GM03348 (cell line): ENCODE measurements at places on chromosomes 13 and 19.

GRCh38 chr13:20136781-20137703 is 23.8 kb downstream of the GJA3 start:
- peak; percentile 39 for DNase-seq

DNA sequence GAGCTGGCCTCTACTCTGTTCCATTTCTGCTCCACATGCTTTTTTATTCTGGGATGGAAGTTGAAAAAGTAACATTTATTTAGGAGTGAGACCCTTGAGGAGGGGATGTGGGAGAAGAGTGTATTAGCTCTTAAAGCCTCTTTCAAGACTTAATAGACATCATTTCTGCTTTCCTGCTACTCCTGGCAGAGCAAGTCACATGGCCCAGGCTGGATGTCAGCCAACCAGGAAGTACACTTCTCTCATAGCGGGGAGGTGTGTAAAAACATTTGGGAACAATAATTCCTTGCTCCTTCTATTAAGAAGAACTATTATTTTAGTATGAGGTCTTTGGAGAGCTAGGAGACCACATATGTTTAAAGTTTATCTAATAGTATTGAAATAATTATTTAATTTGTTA is 40.6 kb upstream of the FAM216B start:
- DNase-seq: no peak

GRCh38 chr19:28730791-28731512 is 482.0 kb downstream of the UQCRFS1 start:
- no peak for DNase-seq

DNA sequence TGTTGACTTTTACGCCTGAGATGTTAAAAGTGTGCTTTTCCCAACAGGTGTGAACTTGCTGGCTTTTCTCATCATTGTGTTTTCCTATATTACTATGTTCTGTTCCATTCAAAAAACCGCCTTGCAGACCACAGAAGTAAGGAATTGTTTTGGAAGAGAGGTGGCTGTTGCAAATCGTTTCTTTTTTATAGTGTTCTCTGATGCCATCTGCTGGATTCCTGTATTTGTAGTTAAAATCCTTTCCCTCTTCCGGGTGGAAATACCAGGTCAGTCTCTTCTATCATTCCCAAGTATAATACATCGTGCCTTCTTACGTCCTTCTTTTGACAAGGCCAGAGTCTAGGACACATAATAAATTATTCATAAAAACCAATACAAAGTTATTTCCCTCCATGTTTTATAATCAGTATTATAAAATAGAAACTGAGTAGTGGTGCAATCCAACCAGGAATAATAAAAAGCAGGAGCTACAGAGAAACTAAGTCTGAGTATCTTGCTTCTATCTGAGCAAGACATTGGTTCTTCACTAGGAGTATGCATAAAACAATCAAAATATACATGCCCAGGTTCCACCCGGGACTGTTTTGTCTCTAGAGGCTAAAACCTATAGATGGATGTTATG is 57.9 kb downstream of the RXFP2 start:
- DNase-seq: peak; percentile 72

DNA sequence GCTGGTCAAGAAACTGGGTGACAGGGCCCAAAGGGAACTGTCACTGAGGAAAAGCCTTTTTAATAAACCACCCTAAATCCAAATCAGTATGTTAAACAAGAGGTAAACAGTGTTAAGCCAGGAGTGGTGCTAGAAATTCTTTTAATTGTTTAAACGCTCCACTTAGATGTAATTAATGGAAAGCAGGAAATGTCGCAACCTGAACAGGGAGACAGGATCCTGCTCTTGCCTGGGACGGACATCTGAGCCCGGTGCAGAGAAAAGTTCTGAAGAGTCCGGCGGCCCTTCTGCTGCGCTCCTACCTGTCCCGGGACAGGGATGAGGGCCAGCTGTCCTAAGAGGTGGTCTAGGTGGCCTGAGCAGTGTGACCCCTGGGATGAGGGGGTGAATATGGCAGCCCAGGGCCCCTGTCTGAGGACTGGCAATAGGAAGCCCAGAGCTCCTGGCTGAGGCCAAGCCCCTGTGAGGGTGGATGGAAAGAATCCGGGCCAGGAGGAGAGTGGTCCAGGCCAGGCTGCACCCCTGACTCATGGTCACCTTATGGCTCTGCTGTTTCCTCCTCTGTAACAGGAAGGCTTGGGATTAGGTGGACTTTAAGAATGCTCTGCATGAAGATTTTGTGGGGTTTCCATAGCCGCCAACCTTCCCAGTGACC is 112.8 kb upstream of the GJB6 start:
- no peak for DNase-seq

DNA sequence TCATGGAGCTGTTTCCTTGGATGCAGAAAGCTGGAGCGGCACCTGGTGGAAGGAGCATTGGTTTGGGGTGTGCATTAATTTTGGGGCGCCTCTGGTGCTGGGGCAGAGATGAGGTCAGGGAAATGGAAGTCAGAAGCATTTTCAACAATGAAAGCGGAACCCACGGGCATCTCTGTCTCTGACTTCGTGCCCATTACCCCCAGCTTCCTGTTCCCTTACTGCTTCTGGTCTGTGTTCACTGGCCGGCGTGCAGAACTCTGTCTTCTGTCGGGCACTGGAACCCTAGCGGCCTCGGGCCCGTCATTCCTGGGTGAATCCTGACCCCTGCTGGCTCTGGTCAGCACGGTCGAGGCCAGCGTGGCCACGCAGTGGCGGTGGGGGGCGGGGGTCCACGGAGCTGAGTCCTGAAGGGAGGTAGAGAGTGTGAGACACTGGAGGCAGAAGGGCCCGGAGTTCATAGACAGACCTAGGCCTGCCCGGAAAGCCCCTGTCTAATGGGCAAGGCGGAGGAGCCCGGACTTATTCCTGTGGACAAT is 7.9 kb upstream of the LINGO3 start:
- DNase-seq: peak; percentile 79

- DNase-seq: no peak
Observed at GRCh38 chr13:29397265-29397664, 198.2 kb downstream of the SLC7A1 start.

DNA sequence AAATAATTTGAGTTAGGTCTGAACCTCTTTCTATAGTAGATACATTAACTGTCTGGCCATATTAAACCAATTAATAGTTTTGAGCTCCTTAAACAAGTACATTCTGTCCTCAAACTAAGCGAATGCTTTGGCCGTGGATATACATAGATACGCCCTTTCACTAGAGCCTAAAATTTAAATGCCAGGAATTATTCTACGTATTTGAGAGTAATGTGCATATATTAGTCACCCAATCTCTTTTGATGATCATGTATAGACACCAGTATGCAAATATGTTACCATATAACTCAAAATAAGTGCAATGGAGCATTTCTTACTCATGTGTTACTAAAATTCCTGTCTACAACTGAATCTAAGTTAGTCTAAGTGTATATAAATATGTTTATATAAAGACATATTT is 70.4 kb downstream of the FLT1 start:
- no peak for DNase-seq

- DNase-seq: no peak
Observed at GRCh38 chr19:33278403-33279269, 23.7 kb downstream of the CEBPA start.

GRCh38 chr13:44573790-44574465 is 2.2 kb downstream of the TSC22D1 start:
- peak; percentile 41 for DNase-seq

GRCh38 chr19:16596399-16596798 is 24.2 kb upstream of the SLC35E1 start:
- DNase-seq: no peak

DNA sequence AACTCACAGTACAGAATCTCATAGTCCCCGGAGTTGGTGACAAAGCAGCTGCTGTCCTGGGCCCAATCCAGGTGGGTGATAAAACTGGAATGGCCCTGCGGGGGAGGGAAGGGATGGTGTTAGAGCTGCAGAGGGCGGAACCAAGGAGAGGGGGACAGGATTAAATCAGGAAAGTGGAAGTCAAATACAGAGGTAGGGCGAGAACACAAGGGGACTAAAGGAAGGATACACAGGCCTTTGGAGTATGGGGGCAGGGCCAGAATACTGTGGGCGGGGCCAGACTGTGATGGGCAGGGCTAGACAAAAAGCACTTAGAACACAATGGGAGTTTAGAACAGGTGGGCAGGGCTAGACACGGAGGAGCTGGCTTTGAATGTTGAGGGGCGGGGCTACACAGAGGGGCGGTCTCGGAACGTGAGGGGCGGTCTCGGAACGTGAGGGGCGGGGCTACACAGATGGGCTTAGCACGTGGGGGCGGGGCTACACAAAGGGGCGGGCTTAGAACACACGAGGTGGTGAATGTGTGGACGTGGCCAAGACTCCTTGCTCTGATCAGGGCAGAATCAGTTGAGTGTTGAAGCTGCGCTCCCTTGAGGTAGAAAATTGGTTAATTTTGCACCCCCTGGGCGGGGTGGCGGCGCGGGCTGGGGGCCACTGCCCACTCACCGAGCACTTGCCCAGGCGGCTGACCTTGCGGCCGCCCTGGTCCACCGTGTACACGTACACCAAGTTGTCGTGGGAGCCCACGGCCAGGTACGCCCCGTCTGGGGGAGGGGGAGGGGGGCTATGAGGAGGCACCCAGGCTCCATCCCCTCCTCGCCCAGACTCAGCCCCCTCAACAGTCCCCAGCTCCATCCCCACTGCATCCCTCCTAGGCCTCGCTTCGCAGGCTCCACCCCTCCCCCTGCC is 14.0 kb upstream of the GPR4 start:
- peak; percentile 73 for DNase-seq

GRCh38 chr13:88104576-88104975 is 433.4 kb downstream of the SLITRK5 start:
- no peak for DNase-seq

DNA sequence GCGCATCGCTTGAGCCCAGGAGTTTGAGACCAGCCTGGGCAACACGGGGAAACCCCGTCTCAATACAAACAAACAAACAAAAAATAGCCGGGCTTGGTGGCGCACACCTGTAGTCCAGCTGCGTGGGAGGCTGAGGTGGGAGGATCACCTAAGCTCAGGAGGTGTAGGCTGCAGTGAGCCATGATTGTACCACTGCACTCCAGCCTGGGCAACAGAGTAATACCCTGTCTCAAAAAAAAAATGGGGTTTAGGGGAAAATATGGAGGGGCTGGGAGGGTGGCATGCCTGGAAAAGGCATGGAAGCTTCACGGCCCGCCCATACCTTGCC is 1.9 kb upstream of the ISYNA1 start:
- no peak for DNase-seq

- no peak for DNase-seq
Observed at GRCh38 chr13:41006306-41006705, 12.8 kb downstream of the ELF1 start.

DNA sequence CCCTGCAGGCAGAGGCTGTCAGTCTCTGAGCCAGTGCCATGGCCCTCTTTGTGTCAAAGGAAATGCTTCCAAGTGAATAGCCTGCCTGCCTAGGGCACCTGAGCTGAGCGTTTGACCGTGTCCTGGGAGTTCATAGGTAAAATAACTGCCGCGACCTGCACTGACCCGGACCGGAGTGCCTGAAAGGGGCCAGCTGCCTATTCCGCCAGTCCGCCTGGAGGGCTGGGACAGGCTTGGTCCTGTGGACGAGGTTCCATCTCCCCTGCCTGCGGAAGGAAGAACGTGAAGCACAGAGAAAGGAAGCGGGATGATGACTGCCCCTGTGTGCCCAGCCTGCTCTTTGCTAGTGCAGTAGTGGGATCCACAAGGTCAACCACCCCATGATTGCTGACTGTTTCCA is 17.5 kb upstream of the ZNF492 start:
- DNase-seq: no peak

DNA sequence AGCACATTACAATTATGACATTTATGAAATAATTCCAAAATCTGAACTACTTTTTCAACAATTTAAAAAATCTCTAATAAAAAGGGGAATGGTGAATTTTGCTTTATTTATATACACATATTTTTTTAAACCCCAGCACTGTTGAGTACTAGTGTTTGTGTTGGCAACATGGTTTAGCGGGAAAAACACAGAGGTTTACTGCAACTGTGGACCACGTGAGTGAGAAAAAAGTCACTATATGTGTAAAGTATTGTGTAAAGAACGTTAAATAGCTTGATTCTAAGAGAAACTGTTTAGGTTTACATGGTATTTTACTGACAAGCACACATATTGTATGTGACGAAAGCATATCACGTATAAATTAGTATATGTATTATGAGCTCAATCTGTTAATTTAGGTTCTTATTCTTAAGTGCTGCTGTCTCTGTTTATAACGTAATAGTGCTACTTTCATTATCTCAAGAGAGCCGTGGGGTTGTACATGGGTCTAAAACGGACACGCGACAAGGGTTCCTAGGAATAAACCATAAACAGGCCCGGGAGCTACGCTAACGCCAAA is 617 bp downstream of the SKA3 start:
- DNase-seq: no peak

DNA sequence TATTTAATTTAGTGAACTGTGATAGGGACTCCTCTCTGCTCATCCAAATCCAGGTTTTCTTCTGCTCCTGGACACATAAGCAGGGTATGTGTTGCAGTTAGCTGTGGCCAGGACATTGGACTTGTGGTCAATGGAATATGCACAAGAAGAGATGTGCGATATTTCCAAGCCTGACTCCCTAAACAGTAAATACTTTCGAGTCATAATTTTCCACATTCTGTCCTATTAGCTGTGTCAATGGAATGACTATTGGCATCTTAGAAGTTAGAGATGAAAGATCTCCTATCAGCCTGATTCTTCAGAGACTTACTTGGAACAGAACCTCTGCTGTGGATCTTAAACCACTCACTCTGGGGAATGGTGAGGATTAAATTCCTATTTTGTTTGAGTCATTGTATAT is 771.0 kb downstream of the EFNB2 start:
- no peak for DNase-seq

GRCh38 chr13:45711951-45712350 is 9.8 kb downstream of the CBY2 start:
- DNase-seq: no peak

DNA sequence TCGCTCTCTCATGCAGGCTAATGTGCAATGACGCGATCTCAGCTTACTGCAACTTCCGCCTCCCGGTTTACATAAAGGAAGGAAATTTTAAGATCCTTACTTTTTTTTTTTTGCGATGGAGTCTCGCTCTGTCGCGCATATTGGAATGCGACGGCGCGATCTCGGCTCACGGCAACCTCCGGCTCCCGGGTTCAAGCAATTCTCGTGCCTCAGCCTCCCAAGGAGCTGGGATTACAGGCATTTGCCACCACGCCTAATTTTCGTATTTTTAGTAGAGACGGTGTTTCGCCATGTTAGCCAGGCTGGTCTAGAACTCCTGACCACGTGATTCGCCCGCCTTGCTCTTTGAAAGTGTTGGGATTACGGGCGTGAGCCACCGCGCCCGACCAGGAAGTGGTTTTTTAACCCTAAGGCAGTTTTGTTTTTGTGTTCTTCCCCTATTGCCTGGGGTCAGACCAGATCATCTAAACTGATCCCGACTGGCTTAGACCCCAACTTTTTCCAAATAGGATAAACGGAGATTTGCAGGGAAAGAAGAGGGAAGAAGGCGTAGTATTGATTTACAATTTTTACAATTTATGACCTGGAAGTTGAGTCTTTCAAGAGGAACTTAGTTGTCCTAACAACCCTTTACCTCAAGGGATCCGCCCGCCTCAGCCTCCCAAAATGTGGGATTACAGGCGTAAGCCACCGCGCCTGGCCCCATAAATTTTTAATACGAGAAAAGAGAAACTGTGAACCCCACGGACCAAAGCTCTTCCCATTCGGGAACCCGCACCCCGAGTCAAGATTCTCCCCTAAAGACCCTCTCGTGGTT is 142.0 kb downstream of the ZNF737 start:
- peak; percentile 29 for DNase-seq
